ENCODE measurements at places on chromosomes 13 and 19.

DNA sequence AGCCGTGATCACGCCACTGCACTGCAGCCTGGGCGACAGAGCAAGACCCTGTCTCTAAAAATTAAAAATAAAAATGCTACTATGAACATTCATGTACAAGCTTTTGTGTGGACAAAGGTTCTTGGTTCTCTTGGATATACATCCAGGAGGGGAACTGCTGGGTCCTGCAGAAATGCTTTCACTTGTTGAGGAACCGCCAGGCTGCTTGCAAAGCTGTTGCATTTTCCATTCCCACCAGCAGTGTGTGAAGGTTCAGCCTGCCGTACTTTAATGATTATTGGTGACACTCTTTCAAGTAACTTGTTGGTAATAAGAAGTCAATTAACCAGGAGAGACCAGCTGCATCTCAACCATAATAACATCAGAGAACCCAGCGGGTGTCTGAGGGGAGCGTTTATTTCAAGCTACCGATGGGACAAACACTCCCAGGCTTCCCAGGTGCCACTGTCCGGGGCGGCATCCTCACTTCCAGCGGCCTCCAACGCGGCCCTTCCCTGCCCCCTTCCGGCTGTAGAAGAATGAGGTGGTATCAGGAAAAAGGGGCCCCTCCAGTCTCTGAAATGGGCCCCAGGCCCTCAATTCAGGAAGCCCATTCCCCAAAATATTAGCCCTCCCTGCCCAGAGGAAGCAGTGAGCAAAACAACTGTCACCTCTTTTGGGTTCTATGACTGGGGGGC lies 15.2 kb upstream of the PPP1R12C start:
- no peak for DNase-seq

- DNase-seq: no peak
Observed at GRCh38 chr19:23470873-23471545, 75.7 kb upstream of the ZNF91 start.

DNA sequence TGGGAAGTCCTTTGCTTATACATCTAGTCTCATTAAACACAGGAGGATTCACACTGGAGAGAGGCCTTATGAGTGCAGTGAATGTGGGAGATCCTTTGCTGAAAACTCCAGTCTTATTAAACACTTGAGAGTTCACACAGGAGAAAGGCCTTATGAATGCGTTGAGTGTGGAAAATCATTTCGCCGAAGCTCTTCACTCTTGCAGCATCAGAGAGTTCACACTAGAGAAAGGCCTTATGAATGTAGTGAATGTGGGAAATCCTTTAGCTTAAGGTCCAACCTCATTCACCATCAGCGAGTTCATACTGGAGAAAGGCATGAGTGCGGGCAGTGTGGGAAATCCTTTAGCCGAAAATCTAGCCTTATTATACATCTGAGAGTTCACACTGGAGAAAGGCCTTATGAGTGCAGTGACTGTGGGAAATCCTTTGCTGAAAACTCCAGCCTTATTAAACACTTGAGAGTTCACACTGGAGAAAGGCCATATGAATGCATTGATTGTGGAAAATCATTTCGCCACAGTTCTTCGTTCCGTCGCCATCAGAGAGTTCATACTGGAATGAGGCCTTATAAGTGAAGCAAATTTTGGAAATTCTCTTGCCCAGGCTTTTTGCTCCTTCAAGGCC lies 9.9 kb downstream of the ZNF586 start:
- no peak for DNase-seq

- DNase-seq: no peak
Observed at GRCh38 chr19:47499371-47499770, 15.4 kb upstream of the KPTN start.

DNA sequence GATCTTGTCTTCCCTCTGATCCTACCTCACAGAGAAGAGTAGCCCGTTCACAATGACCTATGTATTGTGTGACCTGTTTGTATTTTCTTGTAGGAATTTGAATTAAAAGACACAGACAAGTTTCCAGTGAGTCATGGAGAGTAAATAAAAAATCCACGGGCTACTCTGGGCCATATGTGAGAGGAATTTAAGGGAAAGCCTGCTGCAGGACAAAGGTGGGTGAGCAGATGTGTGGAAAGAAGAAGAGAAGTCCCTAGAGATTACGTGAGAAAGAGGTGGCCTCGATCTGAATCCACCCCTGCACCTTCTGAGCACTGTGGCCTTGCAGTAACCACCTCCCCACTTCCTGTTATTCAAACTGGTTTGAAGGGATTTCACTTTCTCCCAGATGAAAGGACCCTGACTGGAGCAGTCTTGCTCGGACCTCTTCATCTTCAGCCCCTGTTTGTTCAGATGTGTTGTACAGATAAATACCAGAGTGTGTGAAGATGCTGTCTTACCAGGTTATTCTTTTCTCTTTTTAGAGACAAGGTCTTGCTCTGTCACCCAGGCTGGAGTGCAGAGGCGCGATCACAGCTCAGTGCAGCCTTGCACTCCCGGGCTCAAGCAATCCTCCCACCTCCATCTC lies 205.4 kb downstream of the PDS5B start:
- DNase-seq: no peak

DNA sequence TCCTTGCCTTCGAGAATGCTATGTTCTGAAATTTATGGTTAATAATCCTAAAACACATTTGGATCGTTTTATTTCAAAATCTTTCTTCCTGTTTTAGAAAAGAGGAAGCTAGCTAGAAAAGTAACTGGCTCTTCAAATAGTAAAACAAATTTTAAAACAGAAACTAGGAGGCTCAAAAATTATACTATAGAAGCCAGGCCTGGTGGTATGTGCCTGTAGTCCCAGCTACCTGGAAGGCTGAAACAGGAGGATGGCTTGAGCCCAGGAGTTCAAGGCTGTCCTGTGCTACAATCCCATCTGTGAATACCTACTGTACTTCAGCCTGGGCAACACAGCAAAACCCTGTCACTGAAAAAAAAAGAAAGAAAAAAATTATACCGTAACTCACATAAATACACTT lies 57.9 kb downstream of the ELF1 start:
- DNase-seq: no peak

DNA sequence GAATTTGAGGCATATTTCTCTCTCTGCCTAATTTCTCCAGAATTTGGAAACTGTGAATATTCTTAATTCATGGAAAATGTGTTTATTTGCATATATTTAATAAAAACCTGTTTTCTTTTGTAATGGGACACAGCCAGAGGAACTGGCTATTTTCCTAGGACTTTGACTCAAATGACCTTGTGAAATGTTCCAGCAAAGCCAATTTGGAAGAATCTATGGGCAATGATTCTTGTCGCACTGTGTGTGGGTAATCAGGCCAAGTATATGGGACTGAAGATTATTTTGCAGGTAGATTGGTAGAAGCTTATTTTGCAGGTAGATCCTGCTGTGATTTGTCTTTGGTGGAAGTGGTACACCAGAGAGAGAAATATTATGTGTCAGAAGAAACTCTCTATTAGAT lies 38.8 kb downstream of the SUCLA2 start:
- DNase-seq: no peak
